ENCODE measurements at places on chromosomes 5 and 9.

GRCh38 chr5:173456751-173457171 is 128.5 kb upstream of the STC2 start:
- no peak for DNase-seq

GRCh38 chr5:73851471-73852181 is 225.6 kb downstream of the ARHGEF28 start:
- no peak for DNase-seq

- DNase-seq, result no peak
These were observed 5.9 kb downstream of the MGAT4B start for GRCh38 chr5:179800696-179801201.

DNA sequence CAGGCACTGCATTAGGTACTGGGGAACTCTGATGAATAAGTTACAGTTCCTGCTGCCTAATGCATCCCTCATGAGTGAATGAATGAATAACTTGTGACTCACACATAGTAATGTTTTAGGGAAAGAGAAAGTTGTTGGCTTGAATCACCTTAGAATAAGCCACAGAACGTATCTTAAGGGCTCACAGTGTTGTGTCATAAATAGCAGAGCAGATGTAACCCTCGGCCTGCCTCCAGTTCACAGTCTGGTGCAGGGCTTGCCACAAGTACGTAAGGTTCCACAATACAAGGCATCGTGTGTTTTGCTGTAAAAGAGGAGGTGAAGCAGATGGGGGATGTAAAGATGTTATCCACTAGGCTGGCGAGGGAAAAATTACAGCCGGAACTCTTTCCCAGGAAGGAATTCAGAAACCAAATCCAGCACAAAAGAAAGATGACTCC is 218.7 kb downstream of the TRPM3 start:
- DNase-seq, result no peak

GRCh38 chr5:31291323-31291854 is 97.9 kb downstream of the CDH6 start:
- DNase-seq, result no peak

DNA sequence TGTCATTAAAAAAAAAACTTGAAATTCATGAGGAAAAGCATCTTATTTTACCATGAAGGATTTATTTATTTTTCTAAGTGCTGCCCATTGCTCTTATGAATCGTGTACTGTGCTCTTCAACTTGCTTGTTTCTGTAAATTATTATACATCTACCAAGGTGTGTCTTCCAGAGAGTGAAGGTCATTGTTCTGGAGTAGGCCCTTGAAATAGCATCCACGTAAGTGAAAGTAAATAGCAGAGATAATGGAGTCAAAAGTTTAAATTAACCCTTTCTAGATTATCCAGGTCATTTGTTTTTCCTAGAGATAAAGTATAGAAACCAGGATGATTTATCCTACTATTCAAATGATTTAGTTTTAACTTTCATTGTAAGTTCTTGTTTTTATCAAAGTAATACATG is 473.1 kb downstream of the DIRAS2 start:
- no peak for DNase-seq

- DNase-seq, result no peak
These were observed 14.0 kb downstream of the AQP7 start for GRCh38 chr9:33388110-33388994.

DNA sequence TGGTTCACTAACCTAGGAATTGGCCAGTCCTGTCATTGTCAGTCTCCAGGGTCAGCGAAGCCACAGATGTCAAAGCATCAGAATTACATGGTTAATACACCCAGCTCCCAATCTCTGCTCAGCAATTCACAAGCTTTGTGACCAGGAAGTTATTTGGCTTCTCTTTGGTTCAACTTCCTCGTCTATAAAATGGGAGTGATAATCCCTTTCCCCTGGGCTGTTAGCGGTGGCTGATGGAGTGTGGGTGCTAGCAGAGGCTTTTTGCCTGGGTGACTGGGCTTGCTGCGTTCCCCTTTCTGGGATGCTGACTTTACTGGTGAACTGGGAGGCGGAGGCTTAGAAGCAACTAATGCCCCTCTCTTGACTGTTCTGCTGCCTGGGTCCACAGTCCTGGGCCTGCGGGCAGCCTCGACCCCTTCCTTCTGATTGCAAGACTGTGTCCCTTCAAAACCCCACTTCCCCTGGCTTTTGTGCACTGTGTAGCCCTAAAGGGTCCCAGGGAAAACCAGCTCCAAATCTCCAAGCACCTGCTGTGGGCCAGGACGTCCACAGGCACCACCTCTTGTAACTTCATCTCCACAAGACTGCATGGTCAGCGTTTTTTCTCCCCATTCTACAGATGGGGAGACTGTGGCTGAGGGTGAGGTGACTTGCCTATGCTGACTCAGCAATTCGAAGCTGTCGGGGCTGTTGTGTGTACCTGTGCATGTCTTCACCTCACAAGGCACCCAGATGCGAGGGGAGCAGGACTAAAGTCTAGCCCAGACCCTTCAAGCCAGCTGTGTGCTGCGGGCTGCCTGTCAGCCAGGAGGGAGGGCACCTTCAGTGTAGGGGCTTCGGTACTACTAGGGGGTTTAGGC is 45.2 kb upstream of the NEURL1B start:
- DNase-seq, result no peak

DNA sequence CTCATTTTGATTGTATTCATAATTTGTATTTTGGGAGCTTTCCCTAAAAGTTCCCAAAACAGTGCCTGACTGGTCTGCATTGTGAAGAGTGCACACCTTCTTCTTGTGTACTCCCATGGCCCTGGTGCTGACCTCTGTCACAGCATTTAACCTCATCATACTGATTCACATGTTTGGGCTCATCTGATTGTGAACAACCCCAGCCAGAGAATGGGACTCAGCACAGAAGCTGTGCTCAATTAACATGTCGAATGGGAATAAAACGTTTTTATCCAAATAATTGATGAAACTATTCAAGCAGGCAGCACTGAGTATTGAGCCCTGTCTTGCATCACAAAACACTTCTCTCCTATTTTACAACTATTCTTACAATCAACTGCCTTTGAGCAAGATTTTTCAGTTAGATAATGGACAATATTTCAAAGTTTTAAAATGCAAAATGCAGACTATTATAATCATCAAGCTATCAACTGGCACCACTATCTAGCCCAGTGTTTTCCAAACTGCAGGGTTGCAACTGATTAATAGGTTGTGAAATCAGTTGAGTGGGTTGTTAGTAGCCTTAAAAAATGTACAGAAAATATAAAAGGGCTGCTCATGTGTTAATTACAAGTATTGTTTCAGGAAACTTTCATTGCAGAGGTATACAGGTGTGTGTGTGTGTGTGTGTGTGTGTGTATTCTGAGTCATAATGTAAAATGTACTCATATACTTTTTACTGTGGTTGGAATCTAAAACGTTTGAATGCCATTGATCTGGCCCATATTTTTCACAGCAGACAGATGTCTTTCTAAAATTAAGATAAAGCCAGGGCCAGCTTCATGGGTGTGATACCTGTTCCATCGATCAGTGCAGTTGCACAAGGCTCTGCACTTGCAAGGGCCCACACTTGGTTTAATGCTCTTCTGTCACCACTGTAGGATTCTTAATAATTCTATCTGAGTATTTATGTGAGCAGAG is 190.5 kb downstream of the PIK3R1 start:
- no peak for DNase-seq

GRCh38 chr5:61467766-61468482 is 135.9 kb downstream of the ZSWIM6 start:
- DNase-seq, result no peak

GRCh38 chr9:123925161-123925560 is 4.8 kb downstream of the DENND1A start:
- no peak for DNase-seq

- no peak for DNase-seq
These were observed 28.9 kb downstream of the HSPB3 start for GRCh38 chr5:54484219-54484894.
